ENCODE measurements at places on chromosomes 6 and 20.

DNA sequence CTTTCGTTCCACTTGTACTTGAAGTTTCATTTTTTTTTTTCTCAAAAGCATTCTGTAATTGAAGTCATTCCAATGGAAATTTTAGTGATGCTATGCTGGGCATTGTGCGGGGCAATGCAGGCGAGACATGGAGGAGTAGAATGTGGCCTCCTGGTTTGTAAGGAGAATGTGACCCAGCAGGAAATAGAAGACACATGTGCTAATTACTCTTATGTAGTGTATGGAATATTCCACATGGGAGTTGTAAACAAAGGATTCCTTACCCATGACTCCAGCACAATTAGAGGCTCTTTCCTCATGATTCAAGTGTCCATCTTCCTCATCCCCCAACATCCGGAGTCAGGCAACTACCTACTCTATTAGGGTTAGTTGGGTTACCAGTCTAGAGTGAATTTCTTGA is 14.9 kb upstream of the RFPL4B start:
- DNase-seq = no peak

GRCh38 chr20:24016607-24017457 is 28.3 kb upstream of the GGTLC1 start:
- DNase-seq = no peak

GRCh38 chr6:136155191-136155590 is 94.9 kb downstream of the MTFR2 start:
- no peak for DNase-seq

DNA sequence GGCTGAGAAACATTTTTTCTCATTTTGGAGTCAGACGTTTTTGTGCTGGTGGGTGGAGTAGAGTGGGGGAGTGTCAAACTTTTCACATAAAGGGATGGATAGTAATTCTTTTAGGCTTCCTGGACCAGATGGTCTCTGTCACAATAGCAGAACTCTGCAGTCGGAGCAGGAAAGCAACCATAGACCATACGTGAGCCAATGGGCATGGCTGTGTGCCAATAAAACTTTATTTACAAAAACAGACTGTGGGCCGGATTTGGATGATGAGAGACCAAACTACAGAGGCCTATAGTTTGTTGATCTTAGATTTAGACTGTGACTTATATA is 70.8 kb upstream of the SLC22A23 start:
- DNase-seq = no peak

GRCh38 chr20:2485661-2486060 is 15.1 kb upstream of the SNRPB start:
- no peak for DNase-seq

DNA sequence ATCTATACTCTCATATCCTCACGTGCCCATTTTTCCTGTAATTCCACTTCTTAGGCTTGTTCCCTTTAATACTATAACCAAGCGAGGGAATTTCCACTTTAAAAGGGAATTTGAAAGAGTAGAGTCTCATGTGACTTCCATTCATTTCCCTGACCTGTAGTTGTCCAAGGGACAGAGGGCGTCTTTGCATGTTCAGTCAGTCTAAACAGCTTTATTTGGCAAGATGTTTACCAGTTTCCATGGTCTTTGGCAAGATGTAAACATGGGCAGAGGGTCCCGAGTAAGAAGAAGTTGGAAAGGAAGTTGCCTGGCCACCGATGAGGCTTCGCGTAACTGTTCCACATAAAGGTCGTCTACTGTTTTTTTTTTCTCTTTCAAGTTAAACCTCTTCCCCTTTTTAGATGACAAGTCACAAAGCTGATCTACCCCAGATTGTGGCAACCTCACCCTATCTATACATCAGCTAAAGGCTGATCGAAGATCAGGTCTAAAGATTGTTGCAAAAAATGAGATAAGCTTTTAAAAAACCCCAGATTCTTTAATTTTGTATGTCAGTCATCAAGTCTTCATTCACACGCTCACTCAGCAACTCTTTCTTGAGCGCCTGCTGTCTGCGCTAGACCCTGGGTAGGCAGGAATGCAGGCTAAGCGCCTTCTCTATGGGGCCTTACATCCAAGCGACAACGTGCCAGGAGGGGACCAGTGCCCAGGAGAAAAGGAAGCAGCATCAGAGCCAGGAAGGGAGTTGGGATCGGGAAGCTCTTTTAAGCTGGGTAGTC is 31.7 kb upstream of the CCR6 start:
- DNase-seq = no peak

GRCh38 chr6:162750776-162751175 is 23.0 kb downstream of the PACRG start:
- no peak for DNase-seq

DNA sequence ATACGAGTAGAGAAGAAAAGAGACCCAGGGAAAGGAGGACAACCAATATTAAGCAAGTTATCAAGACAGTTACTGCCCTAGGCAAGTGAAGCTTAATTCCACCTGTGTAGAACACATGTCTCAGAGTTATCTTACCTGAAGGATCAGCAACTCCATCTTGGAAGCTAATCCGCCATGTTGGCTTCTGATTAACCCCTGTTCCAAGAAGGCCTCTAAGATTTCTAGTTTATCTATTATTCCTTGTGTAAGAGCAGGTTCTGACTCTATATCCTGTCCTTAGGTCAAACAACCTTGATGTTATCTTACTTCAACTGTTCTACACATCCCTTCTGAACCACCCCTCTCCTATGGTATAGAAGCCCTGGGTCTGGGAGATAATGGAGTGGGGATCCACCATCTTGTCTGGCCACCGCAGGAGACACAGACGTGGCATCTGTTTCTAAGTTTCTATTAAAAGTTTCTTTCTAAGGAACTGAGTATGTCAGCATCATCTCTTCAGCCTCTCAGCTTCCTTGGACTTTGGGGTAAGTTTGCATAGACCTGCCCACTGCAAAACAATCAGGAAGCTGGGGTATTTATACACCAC is 27.7 kb upstream of the PTPN1 start:
- no peak for DNase-seq

GRCh38 chr6:64254558-64254957 is 619.0 kb downstream of the PHF3 start:
- DNase-seq = no peak

DNA sequence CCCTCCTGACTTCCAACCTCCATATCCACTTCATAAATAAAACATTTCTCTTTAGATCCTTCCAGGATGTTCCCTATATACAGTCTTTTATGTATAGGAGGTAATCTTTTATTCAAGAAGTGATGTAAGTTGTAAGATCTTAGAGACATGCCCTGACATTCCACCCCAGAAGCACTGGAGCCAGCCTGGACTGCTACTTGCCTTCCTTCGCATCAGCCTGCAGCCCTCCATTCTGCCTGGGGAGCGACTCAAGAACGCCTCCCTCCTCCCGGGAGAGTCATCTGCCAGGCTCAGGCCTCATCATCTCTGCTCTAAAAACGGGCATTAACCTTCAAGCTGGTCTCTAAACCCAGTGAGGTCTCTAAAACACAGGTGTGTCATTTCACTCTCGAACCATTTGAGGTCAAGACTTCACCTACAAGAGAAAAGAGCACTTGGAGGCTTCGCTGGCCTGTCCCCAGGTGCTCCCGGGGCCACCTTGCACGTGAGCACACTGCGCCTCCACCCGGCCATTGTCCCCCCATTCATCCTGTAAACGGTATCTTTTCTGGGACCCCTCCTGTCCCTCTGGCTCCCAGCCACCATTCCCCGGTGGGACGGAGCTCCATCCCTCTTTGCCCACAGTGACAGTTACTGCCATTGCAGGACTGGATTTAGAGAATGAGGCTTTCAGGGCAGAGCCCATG is 107.5 kb upstream of the PDE10A start:
- DNase-seq = no peak

- DNase-seq = no peak
Measured at GRCh38 chr6:72476051-72476450, 145.8 kb upstream of the KCNQ5 start.

- DNase-seq = no peak
Measured at GRCh38 chr6:151022492-151022891, 157.0 kb downstream of the MTHFD1L start.

DNA sequence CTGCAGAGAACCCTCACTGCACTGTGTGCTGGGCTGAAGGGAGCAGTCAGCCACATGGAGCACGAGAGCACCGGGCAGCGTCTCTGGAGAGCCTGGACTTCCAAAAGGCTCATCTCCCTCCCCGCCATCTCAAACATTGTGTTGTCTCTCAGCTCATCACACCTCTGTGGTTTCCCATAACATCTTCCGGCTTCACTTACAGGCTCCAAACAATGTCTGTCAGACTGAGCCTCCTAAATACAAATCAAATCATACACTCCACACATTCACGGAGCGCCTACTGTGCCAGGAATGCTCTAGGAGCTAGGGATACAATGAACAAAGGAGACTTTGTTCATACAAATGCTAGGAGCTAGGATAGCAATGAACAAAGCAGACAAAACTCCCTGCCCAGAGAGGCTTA is 398.0 kb downstream of the RNGTT start:
- DNase-seq = no peak

GRCh38 chr6:20629509-20629908 is 95.3 kb downstream of the CDKAL1 start:
- no peak for DNase-seq

DNA sequence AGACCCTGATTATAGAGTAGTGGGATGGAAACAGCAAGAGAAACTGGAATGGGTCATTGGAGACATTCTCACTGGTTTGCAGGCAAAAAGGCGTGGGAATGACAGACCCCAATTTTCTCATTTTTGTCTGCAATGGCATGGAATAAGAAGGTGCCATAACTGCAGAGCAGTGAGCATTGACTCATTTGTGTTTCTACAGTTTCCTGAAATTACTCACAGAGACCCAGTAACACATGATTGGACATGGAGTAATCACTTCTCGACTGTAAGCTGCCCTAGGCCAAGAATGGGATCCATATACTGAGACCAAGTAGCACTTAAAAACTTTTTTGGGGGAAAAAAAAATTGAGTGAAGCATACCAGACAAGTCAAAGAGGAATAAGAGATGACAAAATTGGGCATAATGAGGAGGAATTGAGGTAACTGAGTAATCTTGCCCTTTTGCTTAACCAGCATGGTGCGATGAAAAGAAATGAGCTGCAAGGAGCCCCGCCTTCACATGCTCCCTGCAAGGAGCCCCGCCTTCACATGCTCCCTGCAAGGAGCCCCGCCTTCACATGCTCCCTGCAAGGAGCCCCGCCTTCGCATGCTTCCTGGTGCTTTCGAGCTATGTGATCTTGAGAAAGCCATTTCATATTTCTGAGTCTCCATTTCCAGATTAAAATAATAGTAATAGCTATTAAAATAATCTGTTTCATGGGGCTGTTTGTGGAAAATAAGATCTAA is 44.1 kb downstream of the NHSL1 start:
- peak; percentile 4 for DNase-seq

GRCh38 chr20:55830121-55830827 is 175.0 kb downstream of the CBLN4 start:
- DNase-seq = no peak

DNA sequence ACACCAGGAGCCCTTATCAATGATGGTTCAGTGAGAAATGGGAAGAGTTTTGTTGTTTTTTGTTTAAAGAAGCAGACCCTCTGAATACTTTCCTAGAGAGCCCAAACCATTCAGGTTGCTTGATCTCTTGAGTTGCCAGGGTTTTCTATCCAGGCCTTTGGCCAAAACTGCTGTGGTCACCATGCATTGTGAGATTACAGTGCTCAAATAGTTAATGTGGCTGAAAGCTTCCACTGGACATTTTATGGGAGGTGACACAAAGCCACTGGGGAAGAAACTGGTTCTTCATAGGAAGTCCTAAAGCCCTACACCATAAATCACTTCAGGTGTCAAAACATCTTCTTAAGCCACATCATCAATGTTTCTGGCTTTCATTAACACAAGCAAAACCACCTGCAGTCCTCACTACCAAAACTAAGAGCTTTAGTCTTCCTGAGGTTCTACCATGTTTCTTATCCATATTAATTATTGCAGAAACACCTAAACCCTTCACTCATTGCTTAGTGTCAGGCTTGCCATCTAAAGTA is 101.6 kb downstream of the IBTK start:
- DNase-seq = no peak

DNA sequence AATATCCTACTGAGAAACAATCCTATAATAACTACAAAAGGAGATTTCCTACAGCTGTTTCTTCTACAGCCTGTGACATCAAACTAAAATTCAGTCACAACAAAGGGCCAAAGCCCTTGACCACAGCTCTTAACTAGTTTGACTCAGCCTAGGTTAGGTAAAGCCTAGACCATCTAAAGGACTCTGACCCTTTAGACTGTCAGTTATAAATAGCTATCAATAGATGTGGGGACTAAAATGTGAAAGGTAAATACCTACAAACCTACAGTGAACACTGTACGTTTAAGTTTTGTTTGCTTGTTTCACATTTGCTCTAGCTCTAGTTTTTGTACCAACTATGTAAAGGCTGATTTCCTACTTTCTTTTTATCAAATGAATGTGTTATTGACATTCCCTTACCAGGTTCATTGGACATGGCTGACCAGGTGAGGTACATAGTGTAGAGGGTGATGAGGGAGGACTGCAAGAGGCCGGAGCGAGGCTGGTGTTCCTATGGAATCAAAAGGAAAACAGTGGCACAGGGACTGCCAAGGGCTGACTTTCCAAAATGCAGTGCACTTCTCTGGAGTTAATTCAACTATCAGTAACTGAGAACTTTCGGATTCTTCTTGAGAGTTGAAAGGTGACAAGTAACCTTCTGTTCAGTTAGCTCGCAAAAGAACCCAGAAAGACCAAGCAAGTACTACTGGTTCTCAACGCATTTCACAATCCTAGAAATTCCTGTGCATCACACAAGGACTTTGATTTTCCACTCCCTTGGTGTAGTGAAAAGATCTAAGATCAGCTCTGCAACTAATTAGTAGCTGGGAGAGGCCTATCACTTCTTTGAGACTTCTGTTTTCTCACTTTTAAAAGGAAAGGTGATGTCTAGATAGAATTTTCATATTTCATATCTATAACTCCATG is 17.2 kb downstream of the SERINC3 start:
- no peak for DNase-seq

GRCh38 chr20:36260316-36260715 is 24.0 kb downstream of the AAR2 start:
- no peak for DNase-seq

GRCh38 chr20:3976511-3976910 is 38.8 kb downstream of the RNF24 start:
- no peak for DNase-seq

GRCh38 chr20:11951696-11952095 is 34.0 kb downstream of the BTBD3 start:
- DNase-seq = no peak

DNA sequence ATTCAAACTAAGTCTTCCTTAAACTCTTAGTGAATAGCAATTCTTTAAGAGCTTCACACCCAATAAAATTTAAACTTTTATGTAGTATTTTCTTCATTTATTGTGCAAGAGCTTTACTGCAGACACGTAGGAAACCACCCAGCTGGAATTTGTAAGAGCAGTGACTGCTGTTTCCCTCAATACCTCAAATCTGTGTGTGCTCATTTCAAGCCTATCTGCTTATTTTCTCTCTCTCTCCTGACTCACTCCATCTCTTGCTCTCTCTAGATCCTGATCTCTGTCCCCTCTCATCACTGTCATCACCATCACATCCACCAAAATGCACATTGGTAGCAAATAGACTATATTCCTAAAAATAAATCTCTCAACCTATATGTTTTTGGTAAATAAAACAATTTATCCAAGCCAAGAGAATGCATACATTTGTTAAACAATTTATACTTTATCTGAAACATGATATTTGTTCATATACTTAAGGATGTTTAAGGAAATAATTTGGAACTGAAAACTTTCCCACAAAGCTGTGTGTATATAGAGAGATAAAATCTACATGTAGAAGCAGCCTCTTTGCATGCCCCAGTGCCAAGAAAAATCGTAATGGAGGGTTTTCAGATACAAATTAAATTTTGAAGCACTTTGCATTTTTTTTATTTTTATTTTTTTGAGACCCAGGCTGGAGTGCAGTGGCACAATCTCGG is 273.0 kb downstream of the TFAP2A start:
- DNase-seq = no peak

- no peak for DNase-seq
Measured at GRCh38 chr6:12246900-12247299, 43.3 kb upstream of the EDN1 start.

Data from stimulated activated CD8-positive, alpha-beta memory T cell treated with anti-CD3 and anti-CD28 coated beads, Interleukin-15, amount 100 ng/mL, for 48 hours (primary cell).